HL-60 (cell line): ENCODE measurements at places on chromosomes 1 and 21.

DNA sequence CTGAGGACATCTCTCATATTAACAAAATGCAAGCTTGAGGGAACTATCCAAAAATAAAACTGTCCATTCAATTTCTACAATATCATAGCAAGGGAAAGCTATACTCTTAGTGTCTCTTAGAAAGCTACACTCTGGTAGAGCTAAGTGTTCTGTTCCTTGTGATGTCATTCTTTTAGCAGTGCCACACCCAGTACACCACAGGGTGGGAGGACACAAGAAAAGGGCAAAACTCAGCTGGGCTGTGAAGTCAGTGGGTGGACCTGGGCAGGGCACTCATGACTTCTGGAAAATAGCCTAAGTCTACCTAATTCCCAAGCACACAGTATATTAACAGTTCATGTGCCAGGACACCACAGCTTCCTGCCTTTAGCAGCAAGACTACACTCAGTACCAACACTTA lies 42.2 kb upstream of the TNFSF4 start:
- no peak for DNase-seq

DNA sequence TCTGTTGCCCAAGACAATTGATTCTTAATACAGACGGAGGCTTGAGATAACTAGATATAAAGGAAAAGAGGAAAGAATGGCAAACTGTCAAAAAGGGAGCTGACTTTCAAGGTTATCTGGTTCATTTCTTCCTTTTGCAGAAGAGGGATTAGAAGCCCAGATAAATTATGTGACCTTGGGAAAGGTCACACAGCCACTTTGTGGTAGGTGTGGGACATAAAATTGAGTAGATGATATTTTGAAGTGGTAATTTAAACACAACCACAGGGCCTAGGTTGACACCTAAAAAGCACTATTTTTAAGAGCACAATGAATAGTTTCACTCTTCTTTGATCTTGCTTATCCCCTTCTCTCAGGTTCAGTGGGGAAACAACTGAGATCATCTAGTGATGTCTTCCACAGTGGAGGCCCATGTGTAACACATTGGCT lies 16.9 kb upstream of the KIAA0040 start:
- no peak for DNase-seq

GRCh38 chr1:220670365-220670764 lies 19.8 kb upstream of the C1orf115 start:
- DNase-seq: no peak

GRCh38 chr1:10989095-10989494 lies 23.4 kb upstream of the TARDBP start:
- DNase-seq: no peak

GRCh38 chr1:186535388-186536133 lies 74.6 kb upstream of the PDC start:
- no peak for DNase-seq

- no peak for DNase-seq
Measured at GRCh38 chr1:27099587-27100334, 55.2 kb downstream of the SLC9A1 start.

- DNase-seq: peak; percentile 8
Measured at GRCh38 chr21:25895565-25896205, 160.9 kb downstream of the GABPA start.

GRCh38 chr1:38475624-38476005 lies 384.0 kb downstream of the RRAGC start:
- DNase-seq: no peak

GRCh38 chr1:192303029-192303428 lies 13.8 kb upstream of the RGS21 start:
- DNase-seq: no peak

- DNase-seq: no peak
Measured at GRCh38 chr1:1157033-1157365, 16.7 kb upstream of the TTLL10 start.
